ENCODE measurements at places on chromosomes 12 and 14.

DNA sequence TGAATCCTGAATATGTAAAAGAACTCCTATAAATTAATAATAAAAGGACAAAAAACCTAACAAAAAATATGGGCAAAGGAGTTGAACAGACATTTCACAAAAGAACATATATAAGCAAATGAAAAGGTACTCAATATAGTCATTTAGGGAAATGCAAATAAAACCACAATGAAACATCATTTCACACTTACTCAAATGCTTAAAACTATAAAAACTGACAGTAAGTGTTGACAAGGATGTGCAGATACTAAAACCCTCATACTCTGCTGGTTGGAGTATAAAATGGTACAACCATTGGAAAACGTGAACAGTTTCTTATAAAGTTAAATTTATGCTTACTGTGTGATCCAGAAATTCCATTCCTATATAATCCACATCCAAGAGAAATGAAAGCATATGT lies 247.1 kb downstream of the GXYLT1 start:
- no peak for DNase-seq

GRCh38 chr12:89427508-89428156 lies 75.3 kb upstream of the DUSP6 start:
- DNase-seq = no peak

GRCh38 chr12:91093341-91093740 lies 18.0 kb downstream of the LUM start:
- DNase-seq = no peak

- no peak for DNase-seq
Measured at GRCh38 chr12:116516657-116517056, 42.5 kb upstream of the MAP1LC3B2 start.

DNA sequence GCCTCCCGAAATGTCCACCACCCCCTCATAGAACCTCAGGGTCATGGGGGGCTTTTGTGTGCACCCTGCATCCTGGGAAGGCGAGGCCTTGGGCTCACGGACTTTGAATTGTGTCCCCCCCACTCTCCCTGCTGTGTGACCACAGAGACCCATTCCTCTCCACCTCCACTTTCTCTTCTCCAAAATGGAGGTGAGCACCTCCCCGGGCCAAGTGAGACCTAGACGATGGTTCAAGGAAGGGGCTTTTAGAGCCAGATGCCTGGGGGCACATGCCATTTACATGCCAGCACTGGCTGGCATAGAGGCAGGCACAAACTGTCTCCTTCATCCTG lies 33.5 kb downstream of the CYP46A1 start:
- DNase-seq = no peak

GRCh38 chr14:71933001-71933587 lies 865 bp downstream of the RGS6 start:
- DNase-seq = no peak

DNA sequence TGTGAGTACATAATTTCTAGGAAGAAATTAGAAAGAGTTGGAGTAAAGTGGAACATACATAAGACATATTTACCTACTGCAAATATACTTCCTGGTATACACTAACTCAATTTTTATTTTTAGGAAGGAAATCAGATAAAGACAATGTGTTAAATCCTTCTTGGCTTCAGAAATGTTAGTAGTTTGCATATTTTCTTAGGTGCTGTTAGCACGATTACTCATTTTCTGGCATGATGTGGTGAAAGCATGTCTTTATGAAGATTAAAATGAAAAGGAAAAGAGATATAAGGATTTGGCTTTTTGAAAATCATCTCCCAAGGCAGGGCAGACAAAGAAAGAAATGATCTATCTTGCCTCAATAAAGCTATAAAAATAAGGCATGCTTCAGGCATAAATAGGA lies 287.6 kb upstream of the E2F7 start:
- DNase-seq = no peak

GRCh38 chr14:39491134-39491571 lies 58.9 kb upstream of the FBXO33 start:
- no peak for DNase-seq

GRCh38 chr14:95984206-95984605 lies 55.0 kb upstream of the C14orf132 start:
- no peak for DNase-seq

GRCh38 chr12:109595321-109595902 lies 21.8 kb downstream of the MVK start:
- DNase-seq = no peak

DNA sequence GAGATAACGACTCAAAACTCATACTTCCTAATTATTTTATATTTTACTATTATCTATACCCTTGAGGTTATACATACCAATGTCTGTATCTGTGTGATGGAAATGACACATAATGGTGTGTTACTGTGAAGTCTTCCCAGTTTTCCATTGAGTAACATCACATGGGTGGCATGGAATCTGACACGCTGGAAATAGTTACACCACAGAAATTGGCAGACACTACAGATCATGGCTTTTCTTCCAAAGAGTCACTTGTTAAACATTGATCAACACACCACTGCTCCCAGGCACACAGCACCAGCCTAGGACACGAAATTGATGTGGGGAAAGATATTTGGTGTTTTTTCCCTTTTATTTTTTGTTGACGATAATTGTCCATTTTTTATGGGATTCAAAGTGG lies 33.0 kb upstream of the VWF start:
- DNase-seq = no peak

GRCh38 chr14:97902630-97903029 lies 1105.4 kb downstream of the VRK1 start:
- no peak for DNase-seq

DNA sequence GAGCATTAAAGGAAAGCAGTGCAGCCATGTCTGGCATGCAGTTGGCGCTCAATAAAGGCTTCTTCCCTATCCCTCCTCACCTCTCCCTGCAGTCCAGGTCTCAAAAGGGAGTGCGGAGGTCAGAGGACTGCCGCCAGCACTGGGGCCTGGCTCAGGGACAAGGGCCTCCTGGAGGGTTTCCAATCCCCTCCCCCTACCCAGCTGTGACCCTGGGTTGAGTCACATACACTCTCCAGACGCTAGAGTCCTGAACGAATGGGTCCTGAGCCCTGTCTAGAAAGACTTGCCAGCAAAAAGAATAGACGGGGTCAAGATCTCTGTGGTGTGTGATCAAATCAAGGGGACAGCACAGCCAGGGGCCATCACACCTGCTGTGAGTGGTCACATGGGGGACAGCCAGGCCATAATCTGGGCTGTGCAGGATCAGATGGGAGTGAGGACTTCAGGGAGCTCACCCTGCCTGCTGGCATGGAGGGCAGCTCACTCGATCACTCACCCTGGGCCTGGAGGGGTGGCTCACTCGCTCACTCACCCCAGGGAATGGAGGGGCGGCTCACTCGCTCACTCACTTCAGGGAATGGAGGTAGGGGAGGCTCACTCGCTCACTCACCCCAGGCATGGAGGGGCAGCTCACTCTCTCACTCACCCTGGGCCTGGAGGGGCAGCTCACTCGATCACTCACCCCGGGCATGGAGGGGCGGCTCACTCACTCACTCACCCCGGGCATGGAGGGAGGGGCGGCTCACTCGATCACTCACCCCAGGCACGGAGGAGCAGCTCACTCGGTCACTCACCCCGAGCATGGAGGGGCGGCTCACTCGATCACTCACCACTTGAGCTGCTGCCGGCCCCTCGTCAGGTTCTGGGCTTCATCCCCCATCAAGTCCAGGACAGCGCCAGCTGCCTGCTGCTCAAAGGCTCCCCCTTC lies 12.8 kb downstream of the CFAP73 start:
- no peak for DNase-seq
